ENCODE measurements at places on chromosomes 6 and 20.

- DNase-seq, result no peak
These were observed 12.7 kb upstream of the PPP1R3G start for GRCh38 chr6:5072440-5072839.

DNA sequence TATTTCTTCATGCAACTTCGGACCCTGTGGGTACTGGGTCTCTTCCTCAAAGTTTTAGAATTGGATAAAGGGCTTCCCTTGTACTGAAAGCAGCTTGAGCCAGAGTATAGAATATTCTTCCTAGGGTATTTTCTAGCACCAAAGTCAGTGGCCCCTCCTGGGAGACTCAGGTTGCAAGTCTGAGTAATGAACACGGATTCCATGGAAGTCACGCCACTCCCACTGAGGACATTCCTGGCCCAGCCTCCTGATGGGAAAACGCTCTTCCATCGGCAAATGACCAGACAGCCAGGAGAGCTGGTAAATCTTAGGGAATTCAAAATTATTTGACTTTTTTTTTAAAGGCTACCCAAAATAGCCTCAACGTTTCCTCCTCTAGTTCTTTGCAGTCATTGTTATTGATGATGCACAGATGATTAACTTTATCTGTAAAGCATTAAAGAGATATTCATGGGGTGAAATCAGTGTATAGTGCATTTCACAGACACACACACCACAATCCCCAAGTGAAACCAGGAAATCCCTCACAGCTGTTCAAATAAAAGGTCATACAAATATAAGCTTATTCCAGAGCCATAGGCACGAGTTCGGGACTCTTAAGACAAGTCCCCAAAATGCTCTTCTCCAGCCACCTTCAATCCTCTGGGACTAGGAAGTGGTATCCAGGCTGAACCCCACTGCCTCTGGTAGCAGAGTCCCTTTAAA is 248.8 kb downstream of the SOD2 start:
- DNase-seq, result no peak

DNA sequence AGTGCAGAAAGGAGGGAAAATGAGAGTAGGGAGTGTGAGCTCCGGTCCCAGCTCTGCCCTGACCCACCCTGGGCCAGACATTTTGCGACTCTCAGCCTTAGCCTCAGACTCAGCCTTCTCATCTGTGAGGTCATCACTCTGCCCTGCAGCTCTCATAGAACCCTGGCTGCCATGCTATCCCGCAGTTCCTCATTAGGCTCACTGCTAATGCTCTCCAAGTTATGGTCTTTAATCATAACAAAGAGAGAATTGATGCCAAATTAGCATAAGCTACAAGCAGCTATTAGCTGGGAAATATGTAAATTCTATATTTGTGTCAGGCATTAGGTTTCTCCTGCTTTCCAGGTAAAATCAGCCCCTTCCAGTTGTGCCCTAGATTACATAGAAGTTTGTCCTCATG is 46.5 kb upstream of the MLN start:
- no peak for DNase-seq

DNA sequence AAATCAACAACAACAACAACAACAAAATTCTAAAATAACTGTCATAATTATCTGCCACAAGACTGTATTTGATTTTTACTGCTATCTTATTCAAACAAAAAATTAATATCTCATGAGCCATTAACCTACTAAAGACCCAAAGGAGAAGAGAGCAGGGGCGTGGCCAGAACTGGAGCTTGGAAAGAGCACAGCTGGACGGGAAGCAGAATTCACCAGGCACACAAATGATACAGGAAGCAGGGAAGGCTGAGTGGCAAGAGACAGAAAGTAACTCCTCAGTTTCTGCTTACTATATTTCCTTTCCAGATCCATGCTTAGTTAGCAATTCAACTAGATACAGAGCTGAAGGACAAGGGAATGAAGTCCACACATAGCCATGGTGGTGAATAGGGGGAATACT is 54.4 kb downstream of the FKBP5 start:
- no peak for DNase-seq

DNA sequence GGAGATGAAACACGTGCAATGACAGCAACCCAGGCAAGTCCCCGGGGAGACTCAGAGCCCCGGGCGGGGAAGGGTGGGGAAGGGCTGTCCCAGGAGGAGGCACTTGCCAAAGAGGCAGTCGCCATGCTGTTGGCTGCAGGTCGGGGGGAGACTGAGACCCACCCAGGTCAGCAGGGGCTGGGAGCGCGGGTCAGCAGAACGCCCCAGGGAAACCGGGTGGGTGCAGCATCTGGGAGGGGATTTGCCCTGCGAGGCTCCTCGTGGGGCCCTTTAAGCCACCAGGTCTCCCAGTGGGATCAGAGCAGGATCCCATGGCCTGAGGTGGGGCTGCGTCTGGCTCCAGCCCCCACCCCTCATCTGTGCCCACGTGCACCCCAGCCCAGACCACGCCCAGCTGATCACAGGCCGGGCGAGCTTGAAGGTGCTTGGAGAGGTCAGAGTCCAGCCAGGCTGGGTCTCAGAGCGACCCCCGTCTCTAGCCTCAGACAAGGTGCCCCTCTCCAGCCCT is 65.5 kb downstream of the YTHDF1 start:
- no peak for DNase-seq

DNA sequence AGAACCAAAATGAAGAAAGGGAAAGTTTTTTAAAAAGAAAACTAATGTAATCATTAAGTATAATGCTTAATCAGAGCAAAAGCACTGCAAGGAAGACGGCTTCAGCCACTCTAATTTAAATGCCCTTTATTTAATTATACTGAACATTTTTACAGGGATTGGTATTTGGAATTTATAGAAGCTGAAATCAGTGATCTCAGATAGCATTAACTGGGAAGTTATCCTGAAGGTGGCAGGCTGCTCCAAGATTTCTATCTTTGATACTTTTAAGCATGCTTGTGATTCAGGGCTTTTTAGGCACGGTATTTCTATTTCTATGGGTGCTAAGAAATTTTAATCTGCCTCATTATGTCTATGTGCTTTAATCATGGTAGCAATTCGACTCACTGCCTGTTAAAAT is 1.3 kb upstream of the NDUFAF4 start:
- DNase-seq, result no peak

DNA sequence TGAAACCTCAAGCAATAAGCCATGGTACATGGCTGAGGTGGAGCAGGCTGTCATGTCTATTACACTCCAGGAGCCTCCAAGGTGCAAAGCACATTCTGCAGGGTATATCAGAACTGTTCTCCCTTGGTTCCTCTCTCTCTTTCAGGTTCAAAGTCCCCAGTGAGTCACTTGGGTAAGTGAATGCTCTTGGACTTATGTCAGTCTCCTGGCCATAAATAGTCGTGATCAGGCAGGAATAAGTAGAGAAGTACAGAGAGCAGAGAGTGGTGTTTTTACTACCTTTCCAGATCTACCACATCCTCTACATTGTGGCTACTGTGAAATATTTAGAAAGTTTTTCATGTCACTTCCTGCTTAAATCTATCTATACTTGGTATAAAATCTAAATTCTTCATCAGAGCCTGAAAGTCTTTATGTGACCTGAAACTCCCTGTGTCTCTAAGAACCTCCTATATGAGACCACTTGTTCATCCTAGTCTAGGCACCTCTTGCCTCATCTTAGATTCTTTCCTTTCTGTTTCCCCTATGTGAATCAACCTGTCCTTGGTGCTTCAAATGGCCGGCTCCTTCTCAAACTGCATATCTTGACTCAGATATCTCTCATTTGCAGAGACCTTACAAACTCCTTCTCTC is 1077.6 kb upstream of the MAP3K7 start:
- no peak for DNase-seq

GRCh38 chr6:139109558-139109957 is 25.3 kb upstream of the HECA start:
- DNase-seq, result peak; percentile 23

DNA sequence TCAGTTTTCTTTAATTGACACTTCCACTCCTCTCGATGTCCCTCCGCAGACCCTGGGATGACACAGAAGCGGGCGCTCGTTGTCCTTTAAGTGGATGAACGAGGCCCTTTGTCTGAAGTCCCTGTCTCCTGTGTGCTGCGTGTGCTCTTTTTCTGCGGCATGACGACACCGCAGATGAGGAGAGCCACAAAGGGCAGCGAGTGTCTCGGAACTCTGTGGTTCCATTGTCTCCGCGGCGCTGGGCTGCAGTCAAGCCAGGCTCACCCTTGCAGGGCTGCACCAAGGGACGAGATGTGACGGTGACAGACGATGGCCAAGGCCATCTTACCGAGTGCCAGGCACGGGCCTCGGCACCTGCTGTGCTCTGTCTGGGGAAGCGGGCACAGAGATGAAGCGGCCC is 10.6 kb downstream of the PRR18 start:
- DNase-seq, result no peak

Measured in stimulated activated CD4-positive, alpha-beta T cell treated with anti-CD3 and anti-CD28 coated beads, Interleukin-15, amount 100 ng/mL, for 48 hours (primary cell).